ENCODE measurements at places on chromosomes 12 and 14. TPM values are rescaled to one million over a fixed set of nuclear protein-coding genes. Genes with fewer than 3 reads are reported as not detected.

DNA sequence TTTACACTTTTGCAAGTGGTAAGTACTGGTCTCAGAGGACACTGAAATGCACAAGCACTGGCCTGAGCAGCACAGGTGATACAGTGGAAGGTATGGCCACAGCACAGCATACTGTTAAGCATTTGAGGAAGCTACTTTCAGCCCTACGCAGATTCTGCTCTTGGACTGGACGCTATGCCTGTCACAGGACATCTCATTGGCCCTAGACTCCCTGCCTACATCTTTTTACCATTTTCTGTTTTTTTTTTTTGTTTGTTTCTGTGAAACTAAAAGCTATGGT lies 144.2 kb upstream of the ABCD2 start:
- DNase-seq, result no peak

GRCh38 chr12:11580125-11580751 lies 69.2 kb upstream of the ETV6 start:
- DNase-seq, result peak; percentile 84

DNA sequence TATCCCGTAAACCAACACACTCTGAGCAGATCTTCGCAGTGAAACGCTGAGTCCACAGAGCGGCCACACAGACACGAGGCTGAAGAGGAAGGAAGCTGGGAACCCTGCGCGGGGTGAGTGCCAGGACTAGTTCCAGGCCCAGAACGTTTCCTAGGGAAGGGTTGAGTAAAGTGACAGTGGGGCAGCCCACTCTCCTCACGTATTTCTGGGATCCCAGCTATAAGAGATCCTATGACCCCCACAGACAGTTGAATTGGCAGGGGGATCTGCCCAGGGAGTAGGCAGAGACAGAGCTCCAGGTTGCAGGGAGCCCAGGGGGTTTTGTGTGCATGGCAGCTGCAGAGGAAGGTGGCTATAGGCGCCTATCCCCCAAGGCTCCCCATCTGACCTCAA lies 51.1 kb downstream of the GTF2A1 start:
- no peak for DNase-seq

PTPRB gene
- total RNA-seq, result 2.5 TPM
